Kasumi-1 (cell line): ENCODE measurements at places on chromosomes 5 and 9.
A peak's percentile ranks its signal among the peaks of the same experiment; 100 is the strongest.

DNA sequence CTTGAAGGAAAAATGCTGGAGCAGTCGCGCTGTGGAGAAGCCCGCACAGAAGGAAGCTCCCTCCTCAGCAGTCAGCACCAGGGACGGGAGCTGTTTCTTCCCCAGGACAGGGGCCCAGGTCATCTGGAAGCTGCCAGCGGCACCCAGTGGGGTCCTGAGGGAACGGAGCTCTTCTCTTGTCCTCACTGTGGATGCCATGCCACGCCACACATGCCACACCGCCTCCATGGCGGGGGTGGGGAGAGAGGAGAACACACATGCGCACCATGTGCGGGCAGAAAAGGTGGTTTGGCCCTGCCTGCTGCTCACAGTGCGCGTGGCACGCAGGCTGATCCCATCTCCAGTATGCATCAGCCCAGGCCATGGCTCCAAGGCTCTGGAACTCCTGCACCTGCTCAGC, 41.7 kb upstream of the ZNF354B start:
- no peak for DNase-seq

GRCh38 chr9:122215663-122216062, 13.1 kb downstream of the LHX6 start:
- DNase-seq, result no peak

DNA sequence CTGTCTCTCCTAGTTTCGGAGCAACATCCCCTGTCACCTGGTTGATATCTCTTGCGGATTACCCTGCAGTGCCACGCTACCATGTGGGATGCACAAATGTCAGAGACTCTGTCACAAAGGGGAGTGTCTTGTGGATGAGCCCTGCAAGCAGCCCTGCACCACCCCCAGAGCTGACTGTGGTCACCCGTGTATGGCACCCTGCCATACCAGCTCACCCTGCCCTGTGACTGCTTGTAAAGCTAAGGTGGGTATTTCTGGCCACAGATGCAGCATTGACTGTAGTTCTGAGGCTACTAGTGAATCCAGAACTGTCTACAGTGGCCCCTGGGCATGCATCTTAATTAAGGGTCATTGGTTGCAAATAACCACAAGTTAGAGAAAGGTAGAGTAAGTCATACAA, 50.8 kb downstream of the AQP7 start:
- no peak for DNase-seq

GRCh38 chr5:170057311-170057710, 48.4 kb upstream of the FOXI1 start:
- no peak for DNase-seq

- no peak for DNase-seq
Observed at GRCh38 chr5:82218374-82219156, 59.6 kb downstream of the RPS23 start.

DNA sequence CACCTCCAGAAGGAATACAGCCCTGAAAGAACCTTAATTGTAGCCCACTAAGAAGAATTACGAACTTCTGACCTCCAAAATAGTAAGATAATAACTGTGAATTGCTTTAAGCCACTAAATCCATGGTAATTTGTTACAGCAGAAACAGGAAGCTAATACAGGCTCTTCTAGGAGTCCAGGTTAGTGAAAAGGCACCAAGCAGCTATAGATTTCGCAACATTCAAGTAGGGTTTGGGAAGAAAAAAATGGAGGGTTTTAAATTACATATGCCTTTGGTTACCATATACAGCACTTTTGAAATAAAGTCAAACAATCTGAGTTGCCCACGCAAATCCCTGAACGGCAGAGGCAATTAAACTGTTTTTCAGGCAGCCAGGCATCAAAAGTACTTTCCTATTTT, 1.7 kb upstream of the ACTL7A start:
- no peak for DNase-seq

DNA sequence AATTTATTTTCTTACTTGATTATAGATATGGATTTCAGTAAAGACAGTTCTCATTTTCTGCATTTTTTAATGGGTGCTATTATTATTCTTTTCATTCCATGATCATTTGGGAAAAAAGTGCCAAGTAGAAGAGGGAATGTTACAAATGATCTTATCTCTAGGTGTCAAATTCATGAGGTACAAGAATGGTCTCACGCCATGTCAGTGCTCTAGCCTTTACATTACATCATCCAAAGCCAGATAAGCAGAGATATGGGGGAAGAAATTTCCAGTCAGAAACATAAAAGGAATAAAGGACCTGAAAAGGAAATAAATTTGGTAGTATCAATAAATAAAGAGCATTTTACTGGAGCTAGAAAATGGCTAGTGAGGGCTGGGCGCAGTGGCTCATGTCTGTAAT, 1544.2 kb upstream of the CDH6 start:
- no peak for DNase-seq

- DNase-seq, result no peak
Observed at GRCh38 chr5:31054453-31054852, 139.0 kb upstream of the CDH6 start.

GRCh38 chr9:98970532-98971041, 26.9 kb downstream of the COL15A1 start:
- no peak for DNase-seq

- no peak for DNase-seq
Observed at GRCh38 chr5:174733091-174733690, 8.8 kb downstream of the MSX2 start.

DNA sequence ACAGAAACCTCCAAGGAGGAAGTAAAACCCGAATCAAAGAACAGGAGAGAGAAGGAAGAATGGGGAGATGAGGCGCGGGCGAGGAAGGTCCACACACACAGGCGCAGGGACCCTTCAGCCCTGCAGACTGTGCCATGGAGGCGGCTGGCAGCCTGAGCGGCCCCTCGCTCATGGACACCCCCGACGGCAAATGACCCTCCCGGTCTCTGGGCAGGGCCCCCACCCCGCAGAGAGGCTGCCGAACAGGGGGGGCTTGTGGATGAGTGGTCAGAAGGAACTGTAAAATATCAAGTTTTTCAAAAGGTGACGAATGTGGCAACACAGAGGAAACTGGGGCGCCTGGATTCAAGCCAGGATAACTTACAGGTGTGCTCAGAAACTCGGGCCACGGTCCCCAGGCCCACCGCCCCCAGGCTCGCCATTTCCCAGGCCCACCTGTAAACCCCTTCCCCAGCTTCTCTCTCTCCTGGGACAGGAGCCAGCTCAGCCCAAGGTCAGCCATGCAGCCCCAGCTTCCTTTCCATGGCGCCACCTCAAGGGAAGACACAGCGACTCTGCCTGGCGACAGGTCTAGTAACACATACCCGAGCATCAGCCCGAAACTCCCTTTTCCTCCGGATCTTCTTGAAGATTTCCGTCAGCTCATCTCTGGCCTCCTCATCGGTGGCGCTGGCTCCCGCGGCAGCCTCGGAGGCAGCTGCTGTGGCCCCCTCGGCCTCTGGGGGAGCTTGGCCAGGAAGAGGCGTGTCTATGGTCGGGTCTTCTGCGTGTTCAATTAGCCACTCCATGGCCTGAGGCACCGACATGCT, 16.5 kb downstream of the UBAC1 start:
- no peak for DNase-seq

GRCh38 chr5:146890731-146891440, 12.3 kb upstream of the PPP2R2B start:
- DNase-seq, result no peak

DNA sequence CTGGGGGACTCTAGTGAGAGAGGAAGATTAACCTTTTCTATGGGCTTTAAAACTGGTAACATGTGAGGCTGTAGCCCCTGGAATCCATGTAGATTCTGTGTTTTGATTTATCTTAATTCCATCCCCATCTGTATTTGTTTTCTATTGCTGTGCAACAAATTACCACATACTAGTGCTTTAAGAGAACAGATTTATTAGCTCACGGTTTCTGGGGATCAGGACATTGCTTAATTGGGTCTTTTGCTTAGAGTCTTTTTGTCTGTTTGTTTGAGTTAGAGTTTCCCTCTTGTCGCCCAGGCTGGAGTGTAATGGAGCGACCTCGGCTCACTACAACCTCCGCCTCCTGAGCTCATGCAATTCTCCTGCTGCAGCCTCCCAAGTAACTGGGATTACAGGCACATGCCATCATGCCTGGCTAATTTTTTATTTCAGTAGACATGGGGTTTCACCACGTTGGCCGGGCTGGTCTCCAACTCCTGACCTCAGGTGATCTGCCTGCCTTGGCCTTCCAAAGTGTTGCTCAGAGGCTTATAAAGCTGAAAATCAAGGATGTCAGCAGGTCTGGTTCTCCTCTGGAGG, 29.9 kb upstream of the GNA14 start:
- no peak for DNase-seq

DNA sequence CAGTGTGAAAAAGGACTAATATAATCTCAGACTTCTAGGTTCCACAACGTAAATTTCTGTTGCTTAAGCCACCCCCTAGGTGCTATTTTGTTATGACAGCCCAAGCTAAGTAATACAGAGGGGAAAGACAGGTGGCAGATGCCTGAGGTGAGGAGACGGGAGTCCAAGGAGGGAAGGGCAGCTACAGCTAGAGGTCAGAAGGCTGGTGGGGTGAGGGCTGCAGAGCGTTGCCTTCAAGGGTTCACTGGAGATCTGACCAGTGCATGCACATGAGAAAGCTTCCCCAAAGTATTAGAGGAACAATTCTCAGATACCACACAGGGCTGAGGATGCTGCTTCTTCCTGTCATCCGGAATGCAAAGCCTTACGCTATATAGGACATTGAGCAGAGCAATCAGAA, 104.7 kb upstream of the IRX4 start:
- DNase-seq, result no peak

DNA sequence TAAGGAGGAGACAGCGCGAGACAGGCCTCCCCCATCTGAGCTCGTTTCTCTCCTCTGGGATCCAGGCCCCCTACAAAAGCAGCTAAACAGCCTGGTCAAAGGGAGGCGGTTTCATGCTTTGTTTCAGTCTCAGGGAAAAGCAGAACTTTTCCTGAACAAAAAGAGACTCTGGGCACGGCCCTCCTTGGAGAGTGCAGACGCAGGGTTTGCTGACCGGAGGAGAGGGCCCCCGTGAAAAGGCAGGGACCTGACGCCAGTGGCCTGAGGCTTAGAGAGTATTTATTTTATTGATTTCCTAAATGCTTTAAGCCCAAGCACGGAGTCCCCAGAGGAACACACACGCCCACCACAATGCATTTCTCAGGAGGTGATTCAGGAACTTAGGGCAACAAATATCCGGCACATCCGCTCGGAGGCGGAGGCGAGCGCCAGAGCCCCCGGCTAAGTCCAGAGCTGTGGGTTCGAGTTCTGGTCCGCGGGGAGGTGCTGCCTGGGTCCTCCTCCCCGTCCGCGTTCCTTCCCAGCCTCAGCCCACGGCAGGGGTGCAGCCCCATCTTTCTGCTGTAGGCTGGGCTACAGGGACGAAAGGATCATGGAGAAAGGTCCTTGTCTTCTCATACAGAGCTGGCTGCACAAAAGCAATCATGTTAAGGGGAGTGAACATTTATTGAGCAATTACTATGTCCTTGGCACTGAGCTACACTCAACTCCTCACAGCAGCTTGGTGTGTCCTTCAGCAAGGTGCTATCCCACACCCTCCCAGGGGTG, 40.0 kb downstream of the PTGES start:
- no peak for DNase-seq

GRCh38 chr5:38789134-38789533, 56.7 kb upstream of the OSMR start:
- DNase-seq, result no peak

GRCh38 chr9:82790875-82791274, 272.1 kb downstream of the RASEF start:
- peak; percentile 94 for DNase-seq

- no peak for DNase-seq
Observed at GRCh38 chr5:56319526-56320181, 86.5 kb upstream of the ANKRD55 start.

DNA sequence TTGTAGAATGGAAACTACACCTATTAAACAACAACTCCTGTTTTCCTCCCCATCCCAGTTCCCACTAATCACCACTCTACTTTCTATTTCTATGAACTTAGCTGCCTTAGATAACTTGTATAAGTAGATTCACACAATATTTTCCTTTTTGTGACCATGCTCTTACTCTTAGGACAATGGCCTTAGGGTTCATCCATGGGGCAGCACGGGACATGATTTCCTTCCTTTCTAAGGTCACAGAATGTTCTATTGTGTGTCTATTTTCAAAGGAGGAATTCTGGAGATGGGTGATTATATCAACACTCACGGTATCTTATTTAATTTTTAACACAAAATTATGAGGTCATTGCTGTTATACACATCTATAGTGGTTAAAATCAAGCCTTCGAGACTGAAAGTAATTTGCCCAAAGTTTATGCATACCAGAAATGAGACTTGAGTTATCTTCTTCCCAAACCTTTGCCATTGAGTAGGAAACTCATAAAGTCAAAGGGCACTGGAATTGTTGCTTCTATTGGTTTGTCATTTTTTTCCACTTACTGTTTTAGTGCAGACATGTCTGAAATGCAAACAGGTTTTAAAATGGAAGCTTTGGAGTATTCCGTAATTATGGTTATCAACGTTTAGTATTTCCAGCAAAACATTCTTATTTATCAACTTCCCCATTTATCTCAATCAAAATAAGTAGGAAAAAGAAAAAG, 23.6 kb downstream of the CTSL start:
- no peak for DNase-seq

DNA sequence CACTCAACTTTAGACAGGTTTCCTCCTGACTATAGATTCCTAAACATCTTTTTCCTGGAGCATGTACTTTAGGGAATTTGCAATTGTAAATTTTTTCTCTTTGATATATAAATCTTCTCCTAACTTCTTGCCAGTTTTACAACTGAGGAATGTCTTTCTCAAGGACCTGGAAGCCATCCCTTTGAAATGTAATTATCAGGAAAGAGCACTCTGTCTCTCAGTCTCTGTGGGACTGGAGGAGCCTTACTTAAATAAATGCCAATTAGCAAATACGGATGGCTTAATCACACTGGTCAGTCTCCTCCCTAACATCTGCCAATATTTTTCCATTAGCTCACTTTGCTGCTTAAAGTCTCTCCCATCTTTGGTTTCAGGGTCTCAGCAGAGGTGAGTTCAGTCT, 344.3 kb upstream of the ARRDC3 start:
- no peak for DNase-seq

- no peak for DNase-seq
Observed at GRCh38 chr9:1462626-1463308, 412.6 kb downstream of the DMRT2 start.

DNA sequence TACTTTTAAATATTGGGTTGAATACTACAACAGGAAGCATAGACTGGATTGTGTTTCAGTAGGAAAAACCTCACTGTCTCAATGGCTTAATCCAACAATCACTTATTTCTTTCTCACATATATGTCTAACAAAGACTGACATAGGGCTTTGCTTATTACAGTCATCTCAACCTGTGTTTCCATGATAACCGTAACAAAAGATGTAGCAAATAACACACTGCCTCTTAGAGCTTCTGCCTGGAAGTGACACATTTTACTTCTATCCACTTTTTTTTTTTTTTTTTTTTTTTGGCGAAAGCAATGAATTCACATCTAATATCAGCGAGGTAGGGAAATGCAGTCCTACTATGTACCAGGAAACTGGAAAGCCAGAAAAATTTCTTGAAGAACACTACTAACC, 204.9 kb upstream of the CDKN2B start:
- DNase-seq, result no peak

GRCh38 chr5:180540050-180540694, 46.0 kb downstream of the CNOT6 start:
- DNase-seq, result no peak
